ENCODE measurements at places on chromosomes 2 and 18.

DNA sequence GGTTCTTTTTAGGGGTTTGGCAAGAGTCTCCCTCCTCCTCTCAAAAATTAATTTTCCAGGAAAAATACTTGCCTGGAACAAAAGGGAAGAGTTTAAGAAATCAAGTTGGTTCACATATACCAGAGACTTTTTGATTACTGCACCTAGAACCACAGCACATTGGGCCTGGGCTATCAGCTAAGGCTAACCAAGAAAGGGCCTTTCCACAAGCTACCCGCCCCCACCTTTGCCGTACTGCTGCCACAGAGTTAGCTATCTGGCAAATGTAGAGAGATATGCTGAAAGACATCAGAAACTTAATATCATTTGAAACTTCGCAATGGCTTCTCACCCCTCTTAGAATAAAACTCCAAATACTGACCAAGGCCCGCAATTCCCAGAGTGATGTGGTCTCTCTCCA lies 76.9 kb downstream of the AAK1 start:
- no peak for DNase-seq

DNA sequence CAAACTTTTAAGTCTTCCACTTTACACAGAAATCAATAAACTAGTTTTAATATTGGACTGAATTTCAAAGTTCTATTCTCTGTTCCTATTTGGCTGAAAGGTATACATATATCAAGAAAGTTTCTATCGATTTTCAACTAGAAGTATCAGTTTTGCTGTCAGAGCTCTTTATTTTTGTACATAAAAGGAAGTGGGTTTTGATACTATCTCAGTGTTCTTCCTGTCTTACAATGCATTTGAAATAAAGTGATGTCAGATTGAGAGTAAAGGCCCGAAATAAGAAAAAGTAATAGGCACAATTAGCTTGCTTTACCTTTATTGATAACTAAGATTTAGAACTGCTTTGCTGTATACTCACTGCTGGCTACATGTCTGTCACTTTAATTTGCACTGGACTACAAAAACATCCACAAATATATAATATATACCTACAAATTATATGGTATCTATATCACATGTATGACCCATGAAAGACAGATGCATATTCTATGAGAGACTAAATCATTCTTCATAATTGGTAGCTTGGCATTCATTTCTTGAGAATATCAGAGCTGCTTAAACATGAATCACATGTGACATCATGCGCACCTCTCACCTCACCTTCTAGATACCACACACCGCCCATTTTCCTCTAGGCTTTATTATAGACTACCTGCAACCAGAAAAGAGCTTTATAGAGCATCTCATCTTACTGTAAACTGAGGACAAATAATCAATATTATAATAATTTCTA lies 83.6 kb downstream of the ASXL2 start:
- DNase-seq: no peak

- no peak for DNase-seq
Measured at GRCh38 chr2:118449401-118449800, 361.1 kb downstream of the INSIG2 start.

GRCh38 chr2:169363560-169364150 lies 1.3 kb upstream of the LRP2 start:
- no peak for DNase-seq

DNA sequence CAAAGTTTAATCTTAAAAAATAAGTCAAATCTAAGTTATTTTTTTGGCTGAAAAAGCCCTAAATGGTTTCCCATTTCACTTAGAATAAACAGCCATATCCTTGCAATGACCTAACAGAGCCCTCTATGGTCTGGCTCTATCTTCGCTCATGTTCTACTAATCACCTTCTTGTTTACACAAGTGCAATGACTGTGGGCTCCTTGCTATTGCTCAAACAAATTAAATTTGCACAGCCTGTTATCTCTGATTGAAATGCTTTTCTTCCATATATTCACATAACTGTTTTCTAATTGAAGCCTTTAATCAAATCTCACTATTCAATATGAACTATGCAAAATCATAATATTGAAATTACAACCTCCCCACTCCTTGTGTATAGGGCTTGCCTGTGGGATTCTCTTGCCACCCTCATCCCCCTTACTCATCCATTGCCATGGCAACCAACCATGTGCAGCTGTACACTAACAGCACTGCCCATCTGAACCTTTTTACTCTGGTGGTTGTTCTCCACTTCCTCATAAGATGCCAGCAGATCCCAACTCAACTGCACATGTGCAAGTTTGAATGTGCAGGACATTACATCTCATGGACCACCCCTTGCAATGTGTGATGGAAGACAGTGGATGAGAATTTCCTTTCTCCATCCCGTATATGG lies 1083.2 kb downstream of the SOCS6 start:
- DNase-seq: no peak

DNA sequence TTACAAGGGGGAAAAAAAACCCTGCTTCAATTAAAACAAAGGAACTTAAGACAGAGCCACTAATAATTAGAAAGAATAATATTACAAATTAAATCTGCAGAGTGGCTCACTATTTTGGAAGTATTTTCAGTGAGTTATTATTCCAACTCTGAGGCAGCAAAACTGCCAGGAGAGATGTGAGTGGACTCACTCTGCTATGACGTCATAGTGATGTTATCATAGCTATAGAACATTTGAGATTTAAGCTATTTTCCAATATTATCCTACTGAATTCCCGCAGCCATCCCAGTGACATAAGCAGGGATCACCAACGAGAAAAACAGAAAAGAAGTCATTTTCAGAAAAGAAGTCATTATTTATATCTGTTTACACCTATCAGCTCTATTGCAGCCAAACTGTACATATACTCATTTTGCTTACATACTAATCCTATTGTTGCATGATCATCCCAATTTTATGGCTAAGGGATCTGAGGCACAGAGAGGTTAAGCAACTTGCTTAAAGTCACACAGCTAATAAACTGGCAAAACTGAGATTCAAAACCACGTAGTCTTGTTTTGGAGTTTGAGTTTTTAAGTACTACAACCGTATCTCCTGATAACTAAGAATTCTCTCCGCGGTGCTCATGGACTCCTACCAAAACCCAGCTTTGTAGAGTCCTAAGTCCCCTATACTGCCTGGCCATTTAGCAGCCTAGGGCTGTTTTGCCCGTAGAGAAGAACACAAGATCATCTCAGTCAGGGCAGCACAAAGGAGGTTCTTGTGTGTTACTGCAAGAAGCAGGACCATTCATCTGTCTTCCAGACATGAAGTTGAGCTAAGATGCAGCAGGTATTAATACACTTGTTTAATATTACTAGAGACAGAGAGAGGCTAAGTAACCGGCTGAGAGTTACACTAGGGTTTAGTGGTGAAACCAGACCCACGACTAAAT lies 299.8 kb downstream of the TCF4 start:
- no peak for DNase-seq

DNA sequence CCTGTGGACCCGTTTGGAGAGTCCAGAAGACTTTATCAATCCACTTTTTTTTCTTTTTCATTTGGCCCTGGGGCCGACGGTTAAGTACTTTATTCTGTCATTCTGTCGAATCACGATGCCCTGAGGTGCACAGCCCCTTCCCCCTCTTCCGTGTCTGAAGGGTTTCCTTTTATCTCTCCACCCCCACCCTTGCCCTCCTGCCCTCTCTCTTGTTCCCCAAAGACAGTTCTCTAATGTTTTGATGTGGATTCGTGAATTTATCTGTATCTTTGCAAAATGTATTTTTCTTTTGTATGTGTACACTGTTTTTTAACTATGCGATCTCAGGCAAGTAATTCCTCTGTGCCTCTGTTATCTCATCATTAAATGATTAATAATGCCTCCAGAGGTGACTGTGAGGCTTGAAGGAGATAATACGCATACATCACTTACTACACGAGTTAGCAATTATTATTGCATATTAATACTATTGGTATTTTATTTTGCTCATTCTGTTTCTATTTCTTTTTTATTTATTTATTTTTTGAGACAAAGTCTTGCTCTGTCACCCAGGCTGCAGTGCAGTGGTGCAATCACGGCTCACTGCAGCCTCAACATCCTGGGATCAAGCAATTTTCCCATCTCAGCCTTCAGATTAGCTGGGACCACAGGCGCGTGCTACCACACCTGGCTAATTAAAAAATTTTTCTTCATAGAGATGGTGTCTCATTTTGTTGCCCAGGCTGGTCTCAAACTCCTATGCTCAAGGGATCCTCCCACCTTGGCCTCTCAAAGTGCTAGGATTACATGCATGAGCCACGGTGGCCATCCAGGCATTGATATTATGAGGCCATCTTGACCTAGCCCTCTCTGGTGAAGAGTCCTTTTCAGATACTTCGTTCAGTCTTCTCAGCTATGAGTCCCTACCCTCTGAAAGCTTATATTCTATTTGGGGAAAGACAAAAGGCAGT lies 1.4 kb upstream of the CASP8 start:
- no peak for DNase-seq

GRCh38 chr2:242035858-242036652 lies 166.5 kb downstream of the RTP5 start:
- no peak for DNase-seq

- DNase-seq: no peak
Measured at GRCh38 chr2:29687121-29687520, 234.3 kb downstream of the ALK start.

GRCh38 chr2:86243950-86244733 lies 44.9 kb downstream of the MRPL35 start:
- no peak for DNase-seq

DNA sequence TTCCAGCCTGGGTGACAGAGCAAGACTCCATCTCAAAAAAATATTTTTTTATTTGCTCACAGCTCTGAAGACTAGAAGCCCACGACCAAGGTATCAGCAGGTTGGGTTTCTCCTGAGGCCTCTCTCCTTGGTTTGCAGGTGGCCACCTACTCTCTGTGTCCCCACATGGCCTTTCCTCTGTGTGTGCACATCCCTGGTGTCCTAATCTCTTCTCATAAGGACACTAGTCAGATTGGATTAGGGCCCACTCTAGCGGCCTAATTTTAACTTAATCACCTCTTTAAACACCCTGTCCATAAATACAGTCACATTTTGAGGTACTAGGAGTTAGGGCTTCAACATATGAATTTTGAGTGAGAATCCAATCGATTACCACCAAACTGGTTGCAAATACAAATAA lies 2.0 kb upstream of the RAB3GAP1 start:
- DNase-seq: no peak

- no peak for DNase-seq
Measured at GRCh38 chr2:1137913-1138391, 187.3 kb downstream of the SNTG2 start.

DNA sequence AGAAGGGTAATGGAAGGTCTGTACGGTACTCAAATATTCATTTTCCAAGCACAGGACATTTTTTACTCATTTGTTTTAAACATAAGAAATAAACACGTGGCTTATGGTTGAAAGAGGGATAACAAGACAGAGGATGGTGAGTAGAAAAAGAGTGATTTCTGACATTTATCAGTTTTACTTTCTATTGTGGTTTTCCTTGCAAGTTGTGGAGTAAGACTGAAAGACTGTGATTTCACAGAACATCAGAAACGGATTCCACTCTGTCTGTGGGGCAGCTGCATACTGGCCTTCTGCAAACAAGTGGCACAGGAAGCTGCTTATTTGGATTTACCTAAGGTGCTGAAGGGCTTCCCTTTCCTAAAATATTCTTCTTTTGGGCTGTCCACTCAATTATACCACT lies 122.2 kb upstream of the ITGB6 start:
- DNase-seq: no peak

DNA sequence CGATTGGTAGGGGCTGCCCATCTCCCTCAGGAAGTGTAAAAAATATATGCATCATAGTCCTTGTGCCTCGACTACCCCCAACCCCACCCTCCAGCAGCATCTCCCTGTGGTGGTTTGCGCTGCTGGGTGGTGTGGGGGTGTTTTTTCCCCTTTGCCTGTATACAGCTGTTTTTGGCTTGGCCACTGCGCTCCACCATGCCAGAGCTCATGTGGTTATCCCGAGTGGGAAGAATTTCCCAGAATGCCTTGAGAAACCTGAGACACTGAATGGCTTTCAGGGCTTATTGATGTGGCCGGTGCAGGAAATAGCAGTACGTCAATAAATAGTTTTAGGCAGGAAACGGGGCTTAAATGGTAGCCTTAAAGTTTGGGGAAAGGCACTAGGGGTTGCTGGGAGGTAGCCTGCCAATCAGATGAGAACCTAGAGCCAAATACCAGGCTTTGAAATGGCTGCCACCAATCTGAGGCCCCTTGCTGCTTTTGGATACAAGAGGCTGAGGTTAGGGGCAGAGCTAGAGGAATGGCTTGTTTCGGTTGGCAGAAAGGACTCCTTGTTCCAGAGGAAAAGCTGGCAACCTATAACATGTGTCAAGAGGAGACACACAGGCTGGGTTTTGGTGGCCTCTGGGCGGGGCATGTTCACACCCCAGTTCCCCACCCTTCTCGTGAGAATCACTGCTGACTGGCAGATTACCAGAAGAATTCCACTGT lies 144.1 kb downstream of the SMAD7 start:
- no peak for DNase-seq

DNA sequence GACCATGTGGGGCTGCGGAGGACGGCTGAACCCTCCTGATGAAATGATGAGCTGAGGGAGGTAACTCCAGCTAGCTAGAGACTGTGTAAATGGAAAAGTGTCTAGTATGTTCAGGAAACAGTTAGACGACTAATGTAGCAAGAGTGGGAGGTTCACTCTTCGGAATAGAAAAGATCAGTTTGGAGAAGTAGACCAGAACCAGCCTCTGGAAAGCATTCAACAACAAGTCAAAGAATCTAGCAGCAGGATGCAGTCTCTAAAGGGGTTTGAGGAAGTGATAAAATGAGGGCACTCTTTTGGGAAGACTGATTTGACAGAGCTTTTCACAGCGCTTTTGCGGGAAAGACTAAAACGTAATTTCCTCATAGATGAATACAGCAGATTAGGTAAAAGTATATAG lies 79.6 kb downstream of the GAREM1 start:
- DNase-seq: no peak

- no peak for DNase-seq
Measured at GRCh38 chr18:74496508-74497323, 553 bp downstream of the CNDP2 start.

GRCh38 chr18:27240383-27240782 lies 55.3 kb upstream of the CHST9 start:
- peak; percentile 2 for DNase-seq

DNA sequence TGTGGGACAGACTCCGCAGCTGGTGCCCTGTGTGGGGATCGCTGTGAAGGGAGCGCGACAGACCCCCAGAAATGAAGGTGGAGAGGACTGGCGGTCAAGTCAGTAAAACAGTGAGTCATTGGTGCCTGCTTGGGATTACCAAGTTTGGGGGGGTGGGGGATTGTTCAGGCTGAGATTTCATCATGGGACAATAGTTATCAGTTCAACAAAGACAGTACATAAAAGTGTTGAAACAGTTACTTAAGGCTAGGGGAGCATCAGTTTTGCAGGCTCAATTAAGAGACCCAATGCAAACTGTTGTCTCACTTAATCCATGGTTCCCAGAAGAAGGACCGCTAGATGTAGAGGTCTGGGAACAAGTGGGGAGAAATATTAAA lies 42.4 kb upstream of the PDK1 start:
- no peak for DNase-seq

Measured in T47D (cell line).